A549 treated with ZK216348 at 1 μM for 4 hours (cell line): ENCODE measurements at places on chromosomes 3 and 15. TPM values are rescaled to one million over a fixed set of nuclear protein-coding genes. Genes with fewer than 3 reads are reported as not detected.

CSTA gene
- total RNA-seq, result 0.71 to 1.5 TPM (median 0.88 TPM) in 5 replicates

AADACL2 gene
- total RNA-seq, result not detected in 5 replicates

SLC51A gene
- total RNA-seq, result not detected in 5 replicates

CACNA2D3 gene
- total RNA-seq, result 0.04 to 0.29 TPM (median 0.07 TPM) in 3 of 5 replicates, not detected in the others

LNP1 gene
- total RNA-seq, result 0.64 to 1.4 TPM (median 0.79 TPM) in 5 replicates

AQP9 gene
- not detected in 5 replicates for total RNA-seq

THAP10 gene
- total RNA-seq, result 3.2 to 7.1 TPM (median 5.8 TPM) in 5 replicates

ARPP21 gene
- total RNA-seq, result 0.07 to 0.13 TPM (median 0.07 TPM) in 3 of 5 replicates, not detected in the others

ARHGEF3 gene
- total RNA-seq, result 6.2 to 9.9 TPM (median 8.5 TPM) in 5 replicates
